Fibroblast of lung (primary cell): ENCODE measurements at places on chromosomes 2 and 18. TPM values are rescaled to one million over a fixed set of nuclear protein-coding genes. Genes with fewer than 3 reads are reported as not detected.

- DNase-seq, result no peak
Observed at GRCh38 chr18:41058351-41059125, 896.5 kb upstream of the PIK3C3 start.

DNA sequence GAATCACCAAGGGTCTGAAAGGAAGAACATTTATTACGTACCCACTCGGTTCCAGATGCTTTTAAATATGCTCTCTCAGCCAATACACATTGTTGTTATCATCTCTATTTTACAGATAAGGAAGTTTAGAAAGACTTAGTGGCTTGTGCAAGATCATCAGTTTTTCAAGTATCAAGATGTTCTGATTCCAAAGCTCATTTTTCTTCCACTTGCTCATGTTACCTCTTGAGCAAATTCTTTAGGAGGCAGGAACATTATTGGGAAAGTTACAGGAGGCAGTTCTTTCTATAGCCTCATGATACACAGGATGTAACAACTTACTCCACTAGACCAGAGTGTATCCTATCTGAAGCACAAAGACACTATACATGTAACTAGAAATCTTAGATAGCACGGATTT is 65.0 kb upstream of the MMADHC start:
- peak; percentile 51 for DNase-seq

The STAT4 gene
- total RNA-seq, result 0.51 and 0.66 TPM in 2 replicates

DNA sequence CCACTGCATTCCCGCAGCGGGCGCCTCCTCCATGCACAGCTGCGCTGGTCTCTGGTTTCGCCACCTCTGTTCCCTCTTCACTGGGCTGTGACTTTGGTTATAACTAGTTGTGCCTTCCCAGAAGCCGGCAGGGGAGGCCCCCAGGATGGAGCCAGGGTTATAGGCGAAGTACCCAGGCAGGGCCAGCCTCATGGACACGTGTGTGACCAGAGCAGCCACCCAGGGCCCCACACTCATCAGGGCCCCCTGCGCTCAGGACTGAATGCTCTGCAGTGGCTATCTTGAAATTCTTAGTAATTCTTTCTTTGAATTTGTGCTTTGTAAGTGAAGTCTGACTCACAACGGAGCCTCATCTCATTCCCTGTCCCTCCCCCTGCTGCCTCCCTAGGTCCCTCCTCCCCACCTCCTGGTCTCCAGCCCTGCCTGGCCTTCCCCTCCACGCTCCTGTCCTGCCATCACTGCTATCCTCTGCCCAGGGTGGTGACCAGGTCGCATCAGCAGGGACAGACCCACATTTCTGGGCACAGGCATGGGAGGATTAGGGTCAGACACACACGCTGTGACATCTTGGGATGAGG is 38.1 kb upstream of the LBH start:
- DNase-seq, result no peak

DNA sequence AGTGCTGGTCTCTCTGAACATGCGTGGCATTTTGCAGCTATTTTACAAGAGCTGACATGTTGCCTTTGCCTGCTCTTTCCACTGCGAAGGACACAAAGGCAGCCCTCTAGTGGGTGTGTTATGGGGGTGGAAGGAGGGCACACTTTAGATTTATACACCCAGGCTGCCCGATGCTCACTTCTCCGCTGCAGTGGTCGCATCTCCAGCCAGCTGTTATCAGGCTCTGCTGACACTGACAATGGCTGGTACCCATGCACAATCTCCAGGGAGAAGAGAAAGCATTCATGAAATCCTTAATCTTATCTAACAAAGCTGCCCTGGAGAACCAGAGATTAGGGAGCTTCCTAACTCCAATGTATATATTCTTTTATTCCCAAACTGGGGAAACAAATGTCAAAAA is 113.5 kb downstream of the EPHA4 start:
- no peak for DNase-seq
